ENCODE measurements at places on chromosomes 7 and 10.

DNA sequence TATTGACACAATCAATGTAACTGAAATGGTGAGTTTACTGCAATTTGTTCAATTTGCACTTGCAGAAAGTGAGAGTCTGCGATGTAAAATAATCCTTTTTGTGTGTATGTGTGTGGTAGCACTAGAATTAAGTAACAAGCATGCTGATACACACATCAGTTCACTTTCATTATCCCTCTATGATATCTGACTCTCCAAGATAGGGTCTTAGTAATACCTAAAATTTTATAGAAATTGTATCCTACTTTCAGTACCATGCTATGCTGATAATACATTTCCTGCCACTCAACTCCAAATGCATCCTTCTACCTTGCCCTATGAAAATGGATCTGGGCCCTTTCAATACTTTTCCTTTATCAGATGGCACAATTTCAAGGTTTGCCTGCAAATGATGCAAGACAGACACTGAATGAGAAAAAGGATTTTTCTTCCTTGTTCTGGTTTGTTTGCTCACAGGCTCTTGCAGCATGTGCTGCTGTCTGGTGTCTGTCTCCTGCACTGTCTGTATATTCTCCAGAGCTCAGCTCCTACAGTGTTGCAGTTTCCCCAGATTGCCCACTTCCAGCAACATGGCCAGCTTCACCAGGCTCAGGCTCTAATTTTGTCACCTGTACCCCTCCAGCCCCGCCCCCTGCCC lies 297.9 kb upstream of the HGF start:
- no peak for DNase-seq

DNA sequence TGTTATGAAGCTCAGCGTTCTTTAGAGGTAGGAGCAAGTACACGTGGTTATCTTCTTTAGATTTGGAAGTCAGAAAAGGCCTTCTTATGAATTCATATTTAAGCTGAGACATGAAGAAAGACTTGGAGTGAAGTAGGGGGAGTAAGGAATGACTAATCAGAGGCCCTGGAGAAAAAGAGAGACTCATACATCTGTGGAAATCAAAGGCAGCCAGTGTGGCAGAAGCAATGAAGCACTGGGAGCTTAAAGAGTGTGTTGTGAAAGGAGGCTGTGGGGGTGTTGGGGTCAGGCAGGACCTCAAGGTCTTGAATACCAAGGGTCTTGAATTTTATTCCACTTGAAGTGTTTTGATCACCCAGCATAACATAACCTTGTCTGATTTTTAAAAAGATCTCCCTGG lies 35.7 kb upstream of the FGL2 start:
- no peak for DNase-seq

DNA sequence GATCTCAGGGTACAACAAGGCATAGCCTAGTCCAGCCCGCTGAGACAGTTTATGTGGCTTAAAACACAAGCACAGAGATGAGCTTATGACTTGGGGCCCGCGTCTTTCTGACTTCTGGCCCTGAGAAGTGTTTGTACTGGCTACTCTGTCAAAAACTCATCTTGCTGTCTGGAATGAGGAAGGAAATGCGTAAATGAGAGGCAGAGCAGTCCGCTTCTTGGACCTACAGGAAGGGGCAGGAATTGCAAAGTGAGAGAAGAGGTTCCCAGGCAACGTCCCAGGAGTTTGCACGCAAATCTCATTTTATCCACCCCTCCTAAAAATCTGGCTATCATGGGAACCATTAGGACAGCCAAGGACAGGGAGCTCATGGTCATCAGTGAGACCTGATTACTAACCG lies 5.5 kb downstream of the ANXA11 start:
- no peak for DNase-seq

GRCh38 chr7:30453921-30454320 lies 24.7 kb downstream of the NOD1 start:
- DNase-seq, result no peak

DNA sequence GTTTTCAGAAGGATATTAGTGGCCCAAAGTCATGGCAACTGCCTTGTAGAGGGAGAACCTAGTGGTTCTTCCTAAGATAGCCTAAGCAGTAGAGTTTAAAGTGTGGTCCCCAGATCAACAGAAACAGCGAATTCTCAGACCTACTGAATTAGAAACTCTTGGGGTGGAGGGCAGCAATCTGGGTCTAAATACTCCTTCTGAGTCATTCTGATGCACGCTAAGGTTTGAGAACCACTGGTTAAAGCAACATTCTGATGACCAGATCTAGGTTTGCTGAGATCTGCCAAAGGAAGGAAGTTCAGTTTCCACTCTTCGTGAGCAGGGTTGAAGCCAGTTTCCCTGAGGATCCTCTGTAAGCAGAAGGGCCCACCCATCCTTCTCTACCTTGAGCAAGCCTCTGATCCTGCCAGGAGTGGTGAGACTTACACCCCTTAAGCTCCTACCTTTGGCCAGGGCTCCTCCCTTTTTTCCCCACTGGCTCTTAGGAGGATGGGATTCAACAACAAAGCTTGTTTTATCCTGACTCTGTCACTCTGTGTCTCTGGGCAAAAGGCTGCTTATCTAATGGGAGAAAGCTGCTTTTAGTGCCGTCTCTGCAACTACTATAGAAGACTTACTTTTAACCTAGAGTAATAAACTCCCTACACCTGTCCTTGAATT lies 26.8 kb upstream of the TRUB1 start:
- no peak for DNase-seq

DNA sequence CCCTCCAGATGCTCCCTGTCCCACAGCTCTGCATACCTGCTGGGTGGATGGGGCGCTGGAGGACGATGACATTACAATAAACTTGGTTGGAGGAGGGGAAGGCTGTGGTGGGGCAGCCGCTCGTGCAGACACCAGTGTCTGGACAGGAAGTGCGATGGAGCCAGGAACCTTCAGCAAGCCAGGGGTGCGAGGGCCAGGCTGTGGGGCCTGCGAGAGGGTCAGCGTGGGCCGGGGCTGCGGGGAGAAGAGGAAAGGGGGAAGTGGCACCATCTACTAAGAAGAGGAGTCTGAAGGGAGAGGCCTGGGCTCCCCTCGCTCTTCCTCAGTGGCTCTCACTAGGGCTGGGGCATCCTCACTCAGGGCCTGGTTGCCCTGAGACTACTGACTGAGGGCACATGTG lies 6.4 kb downstream of the AP4M1 start:
- no peak for DNase-seq

GRCh38 chr10:88108115-88108610 lies 244.7 kb downstream of the PTEN start:
- no peak for DNase-seq

- DNase-seq, result no peak
Measured at GRCh38 chr10:128046953-128047290, 79.3 kb downstream of the MKI67 start.

GRCh38 chr7:66088861-66089838 lies 13.5 kb downstream of the ASL start:
- DNase-seq, result no peak

GRCh38 chr10:110762109-110762848 lies 109.4 kb upstream of the PDCD4 start:
- DNase-seq, result no peak

GRCh38 chr10:30270247-30270646 lies 78.8 kb downstream of the MTPAP start:
- no peak for DNase-seq

DNA sequence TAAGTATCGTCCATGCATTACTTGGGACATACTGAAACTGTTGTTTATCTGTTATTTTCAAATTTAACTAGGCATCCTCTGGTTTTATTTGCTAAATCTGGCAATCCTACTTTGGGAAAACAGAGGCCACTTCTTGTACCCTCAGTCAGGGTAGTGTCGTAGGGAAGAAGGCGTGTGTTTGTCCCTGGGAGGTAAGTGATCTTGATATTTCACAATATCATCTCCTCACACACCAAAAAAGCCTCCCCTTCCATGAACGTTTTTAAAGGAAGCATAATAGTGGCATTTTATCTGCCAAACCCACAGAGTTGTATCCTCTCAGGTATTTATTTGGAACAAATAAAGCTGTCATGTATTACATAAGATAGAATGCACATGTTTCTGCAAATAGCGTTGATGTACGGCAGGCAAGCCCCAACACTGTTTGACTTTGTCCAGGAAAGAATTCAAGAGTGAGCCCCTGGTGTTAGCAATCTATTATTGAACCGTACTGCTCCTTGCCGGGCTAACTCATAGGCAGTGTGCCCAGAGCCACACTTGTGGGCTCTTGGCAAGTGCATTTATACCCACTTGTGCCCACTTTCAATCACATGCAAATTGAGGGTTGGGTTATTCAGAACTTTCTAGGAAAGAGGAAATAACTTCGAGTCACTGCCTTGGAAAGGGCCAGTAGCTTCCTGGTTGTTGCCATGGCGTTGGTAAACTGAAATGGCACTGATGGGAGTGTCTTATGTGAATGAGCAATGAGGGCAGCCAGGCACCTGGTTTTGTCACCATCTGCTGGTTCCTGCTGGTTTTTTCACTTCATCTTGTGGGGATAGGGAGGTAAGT lies 266.0 kb downstream of the USP6NL start:
- DNase-seq, result no peak

- no peak for DNase-seq
Measured at GRCh38 chr10:86598151-86598550, 56.2 kb upstream of the OPN4 start.

- no peak for DNase-seq
Measured at GRCh38 chr7:16638282-16639280, 7.0 kb downstream of the ANKMY2 start.

- DNase-seq, result no peak
Measured at GRCh38 chr7:140383954-140384713, 14.2 kb downstream of the SLC37A3 start.

DNA sequence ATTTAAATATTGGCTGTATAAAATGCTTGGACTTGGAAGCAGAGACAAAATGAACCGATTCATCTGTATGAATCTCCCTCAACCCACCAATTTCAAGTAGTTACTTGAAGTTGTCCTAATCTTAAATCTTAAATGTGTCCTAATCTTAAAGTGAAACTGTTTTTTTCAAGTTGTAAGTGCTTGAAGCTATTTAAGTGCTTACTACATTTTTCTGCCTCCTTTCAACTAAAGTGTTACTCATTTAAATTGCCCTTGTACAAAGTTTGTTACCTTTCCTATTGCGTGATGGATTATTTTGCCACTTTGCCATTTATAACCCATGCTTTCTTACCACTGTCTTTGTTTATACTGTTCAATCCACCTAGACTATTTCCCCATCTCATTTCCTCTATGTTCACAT lies 2.8 kb downstream of the BCAP29 start:
- no peak for DNase-seq

DNA sequence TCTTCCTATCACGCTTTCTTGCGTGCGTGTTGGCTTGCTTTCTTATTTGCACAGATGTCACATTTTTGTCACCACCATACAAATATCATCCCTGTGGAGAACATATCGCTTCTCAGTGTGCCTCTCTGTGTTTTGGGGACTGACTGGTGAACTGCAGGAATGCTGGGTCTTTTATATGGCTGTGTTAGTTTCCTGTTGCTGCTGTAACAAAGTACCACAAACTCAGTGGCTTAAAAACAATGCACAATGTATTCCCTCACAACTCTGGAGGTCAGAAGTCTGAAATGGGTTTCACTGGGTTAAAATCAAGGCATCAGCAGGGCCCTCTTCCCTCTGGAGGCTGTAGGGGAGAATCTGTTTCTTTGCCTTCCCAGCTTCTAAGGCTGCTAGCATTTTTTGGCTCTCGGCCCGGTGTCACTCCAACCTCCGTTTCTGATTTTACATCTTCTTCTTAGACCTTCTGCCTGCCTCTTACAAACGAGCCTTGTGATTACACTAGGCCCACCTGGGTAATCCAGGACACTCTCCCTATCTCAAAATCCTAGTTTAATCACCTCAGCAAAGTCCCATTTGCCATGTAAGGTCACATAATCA lies 82.0 kb downstream of the LRMDA start:
- DNase-seq, result no peak

- no peak for DNase-seq
Measured at GRCh38 chr7:6161463-6162330, 110.7 kb downstream of the CYTH3 start.

GRCh38 chr7:23964715-23965114 lies 254.7 kb downstream of the STK31 start:
- no peak for DNase-seq

GRCh38 chr7:102934239-102934638 lies 21.4 kb downstream of the LRRC17 start:
- DNase-seq, result no peak

DNA sequence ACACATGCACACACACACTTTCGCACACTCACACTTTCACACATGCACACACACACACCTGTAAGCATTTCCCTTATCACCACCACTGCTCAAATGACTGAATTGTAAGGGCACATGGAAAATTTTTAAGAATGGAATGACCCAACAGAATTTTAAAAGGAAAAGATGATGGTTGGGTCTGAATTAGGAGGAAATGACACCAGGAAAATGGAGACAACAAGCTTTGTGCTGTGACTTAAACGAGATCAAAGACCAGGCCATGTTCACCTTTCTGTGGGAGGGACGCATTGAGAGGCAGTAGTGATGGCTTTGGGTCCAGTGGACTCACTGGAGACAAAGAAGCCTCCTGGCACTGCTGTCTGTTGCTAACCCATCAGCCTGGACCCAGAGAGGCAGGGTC lies 16.7 kb upstream of the C10orf71 start:
- no peak for DNase-seq
